Stimulated activated effector memory CD8-positive, alpha-beta T cell treated with anti-CD3 and anti-CD28 coated beads, Interleukin-12 subunit alpha, Interleukin-12 subunit beta, amount 100 ng/mL, for 72 hours (primary cell): ENCODE measurements at places on chromosomes 7 and 10.

DNA sequence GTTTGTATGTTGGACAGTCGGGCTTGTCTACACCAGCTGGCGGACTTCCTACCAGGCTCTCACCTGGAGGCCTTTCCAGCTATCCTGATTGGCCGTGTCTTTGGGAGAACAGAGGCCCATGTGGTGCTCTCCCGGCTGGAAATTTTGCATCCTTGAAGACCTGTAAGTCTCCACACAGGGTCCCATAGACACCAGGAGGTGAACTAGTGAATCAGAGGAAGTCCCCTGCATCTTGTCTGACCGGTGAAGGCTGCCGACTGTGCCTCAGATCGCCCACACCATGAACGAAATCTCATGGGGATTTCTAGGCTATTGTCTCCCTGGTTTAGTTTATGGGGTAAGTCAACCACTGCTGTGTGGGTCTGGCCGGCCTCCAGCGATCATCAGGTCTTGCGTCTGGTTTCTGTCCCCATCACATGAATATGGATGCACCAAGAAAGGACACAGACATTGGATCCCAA, 108.4 kb upstream of the LYZL2 start:
- peak; percentile 67 for DNase-seq

DNA sequence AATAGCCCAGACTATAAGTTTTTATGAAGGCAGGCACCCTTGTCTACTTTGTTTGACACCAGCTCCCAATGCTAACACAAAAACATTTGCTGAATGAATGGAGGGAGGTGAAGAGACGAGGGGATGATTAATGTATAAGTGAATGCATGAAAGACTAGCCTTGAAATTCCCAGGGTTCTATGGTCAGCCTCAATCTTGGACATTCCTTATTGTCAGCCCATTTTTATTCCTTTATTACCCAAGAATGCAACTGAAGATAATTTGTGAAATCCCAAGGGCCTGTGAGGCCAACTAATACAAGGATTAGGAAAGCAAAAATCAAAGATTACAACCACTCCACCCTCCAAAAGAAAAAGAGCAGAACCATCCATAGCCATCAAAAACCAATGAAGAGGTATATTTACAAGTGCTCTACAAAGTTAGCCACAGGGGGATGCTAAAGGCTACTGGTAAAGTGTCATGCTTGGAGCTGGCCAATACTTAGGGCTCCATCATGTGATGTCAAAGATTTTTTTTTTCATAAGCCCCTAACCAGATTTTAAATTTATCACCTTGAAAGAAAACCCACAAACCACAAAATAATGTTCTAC, 40.0 kb upstream of the ASAH2 start:
- DNase-seq = no peak

- DNase-seq = no peak
These were observed 299.3 kb upstream of the MEOX2 start for GRCh38 chr7:15985587-15986384.

DNA sequence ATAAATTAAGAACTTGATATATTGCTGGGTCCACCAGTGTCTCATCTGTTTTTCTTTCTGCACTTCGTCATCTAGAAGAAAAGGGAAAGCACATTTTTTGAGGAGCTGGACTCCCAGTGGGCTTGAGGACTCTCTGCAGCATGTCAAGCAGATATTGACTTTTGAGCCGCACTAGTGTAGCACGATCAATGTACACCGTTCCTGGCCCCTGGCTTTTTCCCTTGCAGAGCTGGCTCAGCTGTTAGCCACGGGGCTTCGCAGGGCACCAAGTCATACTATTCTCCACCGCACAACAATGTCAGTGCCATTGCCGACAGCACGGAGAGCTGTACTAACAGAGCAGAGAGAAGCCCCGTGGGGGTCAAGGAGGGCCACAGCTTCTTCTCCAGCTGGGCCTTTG, 235.4 kb upstream of the HABP2 start:
- DNase-seq = no peak

GRCh38 chr10:92119340-92119739, 171.5 kb downstream of the CPEB3 start:
- DNase-seq = no peak

- DNase-seq = no peak
These were observed 79.0 kb downstream of the FAS start for GRCh38 chr10:89069589-89069988.

- no peak for DNase-seq
These were observed 40.1 kb upstream of the ZNF273 start for GRCh38 chr7:64863021-64863420.

DNA sequence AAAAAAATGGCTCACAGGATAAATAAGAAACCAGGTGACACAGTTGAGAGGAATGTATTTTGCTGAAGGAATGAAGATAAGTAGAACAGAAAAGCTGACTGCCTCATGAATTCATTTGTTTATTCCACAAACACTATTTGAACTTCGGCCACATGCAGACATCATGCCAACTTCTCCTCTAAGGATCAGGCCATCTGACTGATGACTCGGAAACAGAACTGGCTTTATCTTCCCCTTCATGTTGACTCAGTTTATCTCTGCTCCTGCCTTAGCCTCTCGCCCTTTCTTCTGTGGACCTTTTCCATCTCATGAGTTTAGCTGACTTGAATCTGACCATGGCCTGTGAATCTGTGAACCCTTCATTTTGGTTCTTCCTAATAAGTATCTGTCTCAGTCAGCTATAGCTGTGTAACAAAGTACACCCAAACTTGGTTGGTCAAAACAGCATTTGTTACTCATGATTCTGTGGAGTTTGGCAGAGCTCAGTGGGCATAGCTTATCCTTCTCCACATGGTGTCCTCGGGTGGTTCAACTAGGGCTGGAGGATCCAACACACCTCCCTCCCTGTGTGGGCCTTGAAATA, 44.0 kb upstream of the GRID1 start:
- DNase-seq = no peak

DNA sequence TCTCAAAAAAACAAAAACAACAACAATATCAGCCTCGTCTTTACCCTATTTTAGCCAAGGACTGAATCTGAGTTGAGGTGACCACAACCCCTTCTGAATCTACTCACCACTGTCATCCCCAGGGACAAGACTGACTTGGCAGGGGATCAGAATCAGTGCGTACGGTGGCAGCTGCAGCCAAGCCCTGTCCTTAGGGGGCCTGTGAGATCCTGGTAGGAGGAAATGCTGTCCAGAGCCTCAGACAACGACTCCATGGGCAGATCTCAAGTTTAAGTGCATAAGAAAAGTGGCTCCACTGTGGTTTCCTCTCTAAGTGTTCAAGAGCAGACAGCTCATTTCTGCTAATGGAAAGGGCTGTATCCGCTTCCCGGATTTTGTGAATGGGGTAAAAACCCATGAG, 22.4 kb upstream of the CYTH3 start:
- DNase-seq = no peak
